Sigmoid colon (tissue), 7 donors: ENCODE measurements at places on chromosomes 1 and 21. TPM values are rescaled to one million over a fixed set of nuclear protein-coding genes. Genes with fewer than 3 reads are reported as not detected.

PLXNA2 gene
- 16.1 TPM for total RNA-seq

TFF3 gene
- 30.3 TPM for total RNA-seq

TDRD5 gene
- total RNA-seq = not detected

TMOD4 gene
- 1.1 TPM for total RNA-seq

GRCh38 chr21:22154579-22155274 lies 1156.5 kb downstream of the NCAM2 start:
- DNase-seq = no peak

DNA sequence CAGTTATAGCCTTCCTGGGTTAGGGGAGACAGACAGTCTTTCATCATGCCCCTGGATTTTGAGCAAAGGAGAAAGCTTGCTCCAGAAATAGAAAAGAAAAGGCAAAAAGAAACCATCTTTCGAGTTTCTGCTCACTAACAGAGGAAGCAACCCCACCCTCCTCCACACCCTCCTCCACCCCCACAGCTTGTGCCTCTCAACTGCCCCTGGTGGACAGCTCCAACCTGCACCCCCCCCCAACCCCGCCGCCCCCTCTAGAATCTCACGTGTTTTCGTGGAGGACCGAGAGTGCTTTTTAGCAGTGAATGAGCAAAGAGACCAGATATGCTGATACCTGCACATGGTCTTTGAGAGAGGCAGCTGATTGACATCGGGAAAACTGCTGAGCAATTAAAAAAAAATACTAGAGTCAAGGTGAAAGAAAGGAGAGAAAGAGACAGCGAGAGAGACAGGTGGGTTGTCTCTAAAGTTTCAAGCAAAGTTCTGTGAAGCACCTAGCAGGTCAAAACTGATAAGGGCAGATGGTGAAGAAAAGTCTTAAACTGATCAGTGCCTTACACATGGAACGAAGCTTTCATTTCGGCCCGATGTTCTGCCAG lies 358.3 kb downstream of the KIF26B start:
- no peak for DNase-seq

GRCh38 chr1:60224523-60224922 lies 151.0 kb upstream of the C1orf87 start:
- no peak for DNase-seq

DNA sequence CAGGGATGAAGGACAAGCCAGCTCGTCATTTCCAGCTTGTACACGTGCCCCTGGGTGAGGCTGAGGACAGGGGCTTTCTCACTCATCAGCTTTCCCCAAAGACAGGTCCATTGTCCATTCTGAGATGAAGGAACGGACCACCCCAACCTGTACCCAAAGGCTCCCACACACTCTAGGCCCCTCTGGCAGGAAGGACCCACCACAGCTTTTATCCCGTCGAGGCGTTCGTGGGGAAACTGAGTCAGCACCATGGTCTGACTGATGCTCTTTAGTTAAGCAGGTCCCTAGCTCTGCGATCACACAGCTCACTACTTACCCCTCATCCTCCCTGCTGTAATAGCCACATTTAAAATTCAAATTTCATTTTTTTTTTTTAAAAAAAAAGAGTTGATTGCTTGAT lies 117.3 kb downstream of the AJAP1 start:
- no peak for DNase-seq

GRCh38 chr1:119711804-119712341 lies at the start of gene PHGDH:
TSS of gene PHGDH (plus strand) at chr1:119711934. CDS start at chr1:119712023, 89 bp downstream.
- DNase-seq = peak; percentile 87

DNA sequence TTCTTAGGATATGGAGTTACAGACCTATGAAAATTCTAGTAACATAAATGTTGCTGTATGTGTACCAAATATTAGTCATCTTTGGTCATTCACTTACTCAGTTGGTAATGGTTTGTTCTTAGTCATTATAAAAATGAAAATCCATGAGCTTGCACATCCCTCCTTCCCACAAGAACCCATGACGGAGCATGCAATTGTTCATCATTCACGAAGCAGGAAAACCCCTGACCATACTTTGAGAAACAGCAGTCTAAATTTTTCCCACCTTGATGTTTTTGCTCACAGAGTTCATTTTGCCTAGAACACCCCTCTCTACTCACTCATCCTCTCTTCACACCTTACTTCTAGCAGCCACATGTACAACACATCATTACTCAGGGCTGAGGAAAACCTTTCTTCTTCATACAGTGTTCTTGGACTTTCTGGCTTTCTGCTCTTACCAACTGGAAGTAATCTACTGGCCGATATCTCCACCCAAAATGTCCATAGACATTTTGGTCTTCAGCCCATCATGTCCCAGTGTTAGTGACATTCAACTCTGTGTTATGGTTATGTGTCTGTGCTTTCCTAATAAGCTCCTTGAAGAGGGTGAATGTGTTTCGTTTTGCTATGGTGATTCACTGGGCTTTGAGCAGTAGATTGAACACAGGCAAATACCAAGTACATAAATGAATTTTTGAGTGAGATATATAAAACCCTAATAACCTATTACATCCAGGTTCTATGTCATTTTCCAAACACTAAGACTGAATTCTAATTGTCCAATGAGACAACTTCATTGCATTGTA lies 189.9 kb downstream of the ZC3H11B start:
- no peak for DNase-seq

DNA sequence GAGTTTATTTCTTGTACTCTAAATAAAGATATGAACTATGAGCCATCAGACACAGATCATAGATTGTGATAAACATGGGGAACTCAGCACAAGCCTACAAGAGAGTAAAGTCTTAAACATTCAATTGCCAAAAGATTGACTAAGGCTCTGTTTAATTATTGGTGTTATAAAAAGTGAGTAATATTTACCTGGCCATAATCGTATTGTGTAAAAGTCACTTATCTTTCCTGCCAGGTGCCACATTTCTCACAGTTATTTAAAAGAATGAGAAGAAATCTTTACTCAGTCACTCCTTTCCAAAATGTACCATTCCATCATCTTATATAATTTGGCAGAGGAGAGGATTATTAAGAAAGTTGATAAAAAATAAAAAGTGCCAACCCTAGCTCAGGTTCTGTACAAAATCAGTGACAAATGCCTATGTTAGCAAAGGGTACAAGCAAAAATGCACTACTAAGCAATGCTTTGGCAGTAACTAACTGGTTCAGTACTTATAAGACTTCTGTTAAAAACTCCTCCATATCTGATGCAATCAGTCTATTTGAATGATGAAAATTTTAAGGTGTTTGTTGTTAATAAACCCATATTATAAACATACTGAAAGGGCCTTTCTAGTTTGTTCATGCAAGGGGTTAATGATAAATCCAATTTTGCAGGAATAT lies 5.8 kb upstream of the NR5A2 start:
- DNase-seq = no peak

DNA sequence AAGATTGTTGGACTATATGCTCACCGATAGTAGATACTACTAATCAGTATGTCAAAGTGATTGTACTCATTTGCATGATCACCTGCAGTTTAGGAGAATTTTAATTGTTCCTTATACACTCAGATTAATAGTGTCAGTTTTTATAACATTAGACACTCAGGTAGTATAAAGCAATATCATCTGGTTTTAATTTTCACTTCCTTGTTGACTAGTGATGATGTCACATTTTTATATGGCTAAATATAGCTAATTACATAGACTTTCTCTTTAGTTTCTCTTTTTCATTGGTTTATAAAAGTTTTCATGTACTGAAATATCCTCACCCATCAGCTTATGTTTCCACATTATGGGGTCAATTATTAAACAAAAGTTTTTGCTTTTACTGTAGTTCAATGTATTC lies 1332.4 kb upstream of the ADGRL2 start:
- DNase-seq = no peak

DNA sequence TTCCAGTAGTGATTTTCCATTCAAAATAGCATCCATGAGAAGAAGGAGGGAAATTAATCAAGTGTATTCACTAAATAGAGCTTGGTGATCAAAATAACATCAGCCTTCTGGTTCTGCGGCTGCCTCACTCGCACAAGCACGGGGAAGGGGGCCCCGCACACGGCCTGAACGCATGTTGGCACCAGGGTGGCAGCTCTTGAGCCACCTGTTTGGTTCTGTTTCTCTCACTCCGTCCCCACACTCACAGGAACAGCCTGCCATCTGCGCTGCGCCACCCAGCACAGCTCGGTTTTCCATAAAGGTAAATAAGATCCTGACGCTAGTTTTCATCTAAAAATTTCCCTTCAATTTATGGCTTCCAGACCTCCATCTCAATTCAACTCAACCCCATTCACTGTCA lies 49.4 kb downstream of the TIAM1 start:
- no peak for DNase-seq

GRCh38 chr21:34513129-34513675 lies 1.2 kb upstream of the KCNE1 start:
- DNase-seq = no peak

GRCh38 chr1:228465571-228466146 lies 21.5 kb upstream of the RNF187 start:
- no peak for DNase-seq

GRCh38 chr1:31733389-31734219 lies 29.8 kb upstream of the COL16A1 start:
- DNase-seq = no peak

GRCh38 chr1:176046926-176047325 lies 160.2 kb downstream of the COP1 start:
- no peak for DNase-seq
